ENCODE measurements at places on chromosomes 16 and 17. TPM values are rescaled to one million over a fixed set of nuclear protein-coding genes. Genes with fewer than 3 reads are reported as not detected.

The CACNG4 gene
- 0.23 TPM for polyA plus RNA-seq

The PDILT gene
- not detected for polyA plus RNA-seq

The ZNRF1 gene
- 17.6 TPM for polyA plus RNA-seq

The JPH3 gene
- not detected for polyA plus RNA-seq

The IFI35 gene
- 8.3 TPM for polyA plus RNA-seq
